Stimulated activated CD8-positive, alpha-beta memory T cell treated with anti-CD3 and anti-CD28 coated beads, Interleukin-2, amount 100 ng/mL, for 48 hours (primary cell): ENCODE measurements at places on chromosomes 12 and 14.

DNA sequence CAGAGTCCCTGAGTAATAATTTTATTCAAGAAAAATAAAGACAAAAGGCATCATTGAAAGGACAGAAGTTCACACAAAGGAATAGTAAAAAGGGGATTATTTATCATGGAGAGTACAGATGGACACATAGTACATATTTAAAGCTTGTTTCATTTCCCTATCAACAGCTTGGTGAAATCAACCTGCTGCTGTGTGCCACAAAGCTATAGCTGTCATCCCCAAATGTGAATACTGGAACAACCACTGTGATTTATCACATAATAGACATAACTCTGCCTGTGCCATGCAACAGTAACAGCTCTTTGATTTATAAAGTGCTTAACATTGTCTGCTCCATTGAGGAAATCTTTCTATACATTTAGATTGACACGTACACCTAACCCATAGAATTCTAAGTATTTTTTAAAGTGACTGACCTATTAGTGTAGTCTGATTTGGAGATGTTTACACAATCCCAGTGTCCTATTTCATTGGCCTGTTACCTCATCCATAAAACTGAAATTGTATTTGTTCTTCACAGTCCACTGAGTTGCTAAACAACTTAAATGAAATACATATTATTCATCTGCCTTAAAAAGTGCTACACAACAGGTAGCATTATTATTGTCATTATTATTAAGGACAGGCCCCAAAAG lies 3.3 kb downstream of the NEMF start:
- DNase-seq = no peak

- no peak for DNase-seq
These were observed 1201.5 kb downstream of the BCL11B start for GRCh38 chr14:98070536-98070935.

- peak; percentile 79 for DNase-seq
These were observed 8.3 kb downstream of the PLD4 start for GRCh38 chr14:104932676-104933631.

DNA sequence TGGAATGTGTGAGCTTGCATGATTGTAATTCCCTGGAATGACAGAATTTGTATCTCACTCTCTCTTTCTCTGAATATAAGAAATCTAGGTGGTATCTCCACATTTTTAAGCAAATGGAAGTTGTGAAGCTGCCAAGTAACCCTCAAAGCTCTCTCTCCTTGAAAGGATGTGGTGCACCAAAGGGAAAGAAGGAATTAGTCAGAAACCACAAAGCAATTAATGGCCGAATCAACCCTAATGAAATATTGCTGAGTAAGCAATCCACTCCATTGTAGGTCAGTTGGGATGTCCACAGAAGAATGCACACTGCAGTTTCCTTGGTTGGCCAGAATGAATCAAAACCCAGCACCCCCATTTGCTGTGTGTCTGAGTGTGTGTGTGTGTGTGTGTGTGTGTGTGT lies 153.5 kb downstream of the KCNA5 start:
- DNase-seq = no peak

GRCh38 chr12:40325349-40325960 lies 100.7 kb downstream of the LRRK2 start:
- no peak for DNase-seq
